AG10803 (cell line): ENCODE measurements at places on chromosomes 3 and 15.

DNA sequence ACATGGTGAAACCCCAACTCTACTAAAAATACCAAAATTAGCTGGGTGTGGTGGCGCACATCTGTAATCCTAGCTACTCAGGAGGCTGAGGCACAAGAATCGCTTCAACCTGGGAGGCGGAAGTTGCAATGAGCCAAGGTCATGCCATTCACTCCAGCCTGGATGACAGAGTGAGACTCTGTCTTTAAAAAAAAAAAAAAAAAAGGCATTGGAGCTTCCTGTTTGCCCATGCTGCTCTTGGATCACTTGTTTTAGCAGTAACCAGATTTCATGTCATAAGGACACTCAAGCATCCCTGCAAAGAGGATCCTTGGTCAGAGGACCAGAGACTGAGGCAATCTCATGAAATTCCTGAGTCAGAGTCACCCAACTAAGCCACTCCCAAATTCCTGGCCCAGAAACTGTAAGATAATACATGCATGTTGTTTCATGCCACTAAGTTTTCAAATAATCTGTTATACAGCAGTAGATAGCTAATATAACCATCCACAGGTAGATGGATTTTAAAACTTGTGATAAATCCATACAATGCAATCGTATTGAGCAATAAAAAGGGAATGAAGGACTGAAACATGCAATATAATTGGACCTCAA is 82.0 kb upstream of the XXYLT1 start:
- peak; percentile 97 for DNase-seq

GRCh38 chr15:57917998-57918397 is 147.5 kb downstream of the ALDH1A2 start:
- DNase-seq = no peak

- no peak for DNase-seq
Measured at GRCh38 chr3:10287936-10288574, 4.7 kb downstream of the GHRL start.

- DNase-seq = peak; percentile 93
Measured at GRCh38 chr3:71111784-71112440, 471.6 kb downstream of the FOXP1 start.

DNA sequence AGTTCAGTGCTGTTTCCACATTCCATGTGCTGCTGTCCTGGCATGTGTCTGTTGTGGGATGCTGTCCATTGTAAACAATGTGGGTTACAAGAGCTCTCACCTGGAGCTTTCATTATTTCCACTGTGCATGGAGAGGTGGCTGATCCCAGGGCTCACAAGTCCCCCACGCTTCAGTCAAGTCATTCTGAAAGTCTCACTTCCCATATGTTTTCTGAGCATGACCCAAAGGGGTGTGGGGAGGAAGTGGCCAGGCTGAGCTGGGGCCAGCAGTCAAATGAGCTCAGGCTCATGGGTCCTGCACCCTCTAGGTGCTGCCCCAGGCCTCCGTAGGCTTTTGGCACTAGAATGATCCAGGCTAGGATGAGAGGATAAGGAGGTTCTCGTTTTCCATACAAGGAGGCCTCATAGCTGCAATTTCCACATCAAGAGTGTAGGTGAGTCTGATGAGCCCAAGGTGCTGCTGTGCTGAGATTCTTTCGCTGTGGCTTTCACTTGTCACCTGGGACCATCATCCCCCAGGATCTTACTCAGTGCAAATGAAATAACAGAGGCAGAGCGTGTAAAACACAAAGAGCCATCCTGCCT is 22.0 kb downstream of the STARD5 start:
- DNase-seq = no peak

GRCh38 chr15:88636050-88636449 is 2.8 kb upstream of the ISG20 start:
- no peak for DNase-seq

GRCh38 chr15:99345832-99346462 is 94.7 kb downstream of the LRRC28 start:
- no peak for DNase-seq

GRCh38 chr3:120683671-120684301 is 1.7 kb upstream of the HGD start:
- no peak for DNase-seq

DNA sequence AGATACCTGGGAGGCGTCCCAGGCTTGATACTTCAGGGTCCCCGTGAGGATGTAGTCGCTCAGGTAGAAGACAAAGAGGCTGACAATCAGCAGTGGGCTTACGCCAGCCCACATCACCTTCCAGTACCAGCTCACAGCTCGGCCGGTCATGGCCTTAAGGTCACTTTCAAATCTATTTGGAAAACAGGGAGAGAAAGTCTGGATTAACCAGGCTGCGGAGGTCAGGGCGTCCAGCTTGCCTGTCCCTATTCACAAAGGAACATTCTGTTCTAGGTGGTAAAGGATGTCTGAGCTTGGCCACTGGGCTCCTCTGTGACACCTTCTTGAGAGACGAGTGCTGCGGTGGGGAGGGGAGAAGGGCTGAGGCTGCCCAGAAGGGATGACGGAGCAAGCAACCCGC is 36.5 kb downstream of the SLC6A20 start:
- no peak for DNase-seq

DNA sequence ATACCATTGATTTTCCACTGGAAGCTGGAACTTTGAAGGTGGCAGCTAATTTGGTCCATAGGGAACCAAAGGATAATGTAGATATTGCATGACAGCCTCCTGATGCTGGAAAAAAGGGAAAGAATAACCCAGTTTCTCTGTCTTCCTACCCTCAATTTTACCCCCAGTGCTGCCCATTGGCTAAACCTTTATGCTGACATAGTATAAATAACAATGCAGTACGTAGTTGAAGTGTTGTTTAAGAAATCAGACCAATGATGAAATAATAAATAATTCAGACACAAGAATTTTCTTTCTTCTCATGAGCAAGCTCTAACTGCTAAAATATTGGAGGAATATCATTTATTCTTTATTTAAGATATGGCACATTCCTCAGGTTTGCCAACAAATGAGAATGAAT is 843.4 kb downstream of the EPHA3 start:
- DNase-seq = no peak

DNA sequence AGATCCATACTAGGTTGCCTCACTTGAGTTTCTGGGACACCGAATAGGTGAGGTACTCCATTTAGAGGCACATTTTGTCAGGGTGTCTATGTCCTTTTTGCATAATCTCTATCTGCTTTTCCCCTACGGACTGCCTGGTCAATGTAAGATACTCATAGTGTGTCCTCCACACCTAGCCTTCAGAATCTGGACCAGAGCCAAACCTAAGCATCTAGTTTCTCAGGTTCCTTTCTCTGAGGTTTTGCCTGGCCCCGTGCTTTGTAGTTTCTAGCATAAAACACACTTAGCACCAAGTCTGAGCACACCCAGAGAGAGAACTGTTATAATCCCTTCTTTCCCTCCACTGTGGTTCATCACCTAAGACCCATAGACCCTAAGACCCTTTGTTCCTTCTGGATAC is 105.9 kb upstream of the MLF1 start:
- no peak for DNase-seq

DNA sequence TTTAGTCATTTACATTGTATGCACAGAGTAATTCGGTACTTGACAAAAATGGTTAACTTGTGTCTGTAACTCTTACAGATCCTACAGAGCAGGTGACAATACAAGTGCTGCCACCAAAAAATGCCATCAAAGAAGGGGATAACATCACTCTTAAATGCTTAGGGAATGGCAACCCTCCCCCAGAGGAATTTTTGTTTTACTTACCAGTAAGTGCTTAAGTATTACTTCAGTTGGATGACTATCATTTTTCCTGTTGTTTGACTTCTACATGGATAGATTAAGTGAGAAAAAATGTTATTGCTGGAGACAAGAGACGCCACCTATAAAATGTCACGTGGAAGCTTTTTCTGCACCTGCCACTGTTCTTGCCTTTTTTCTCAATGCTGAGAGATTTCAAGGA is 173.2 kb downstream of the ALCAM start:
- peak; percentile 14 for DNase-seq

DNA sequence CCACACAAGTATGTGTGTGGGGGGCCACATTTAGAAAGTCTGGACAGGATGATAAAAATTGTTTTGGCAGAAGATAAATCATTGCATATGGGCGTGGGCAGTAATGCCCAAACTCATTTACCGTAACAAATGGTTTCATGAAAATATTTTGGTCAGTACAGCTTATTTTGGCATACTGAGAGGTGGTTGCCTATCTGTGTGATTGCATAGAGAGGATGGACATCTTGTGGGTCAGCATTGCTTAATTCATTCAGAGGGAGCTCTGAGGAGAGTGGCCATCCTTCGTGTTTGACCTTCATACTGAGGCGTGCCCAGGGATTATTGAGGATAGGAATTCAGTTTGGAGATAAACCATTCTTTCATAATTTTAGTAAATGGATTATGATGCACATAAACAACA is 162.5 kb downstream of the GAP43 start:
- peak; percentile 67 for DNase-seq

DNA sequence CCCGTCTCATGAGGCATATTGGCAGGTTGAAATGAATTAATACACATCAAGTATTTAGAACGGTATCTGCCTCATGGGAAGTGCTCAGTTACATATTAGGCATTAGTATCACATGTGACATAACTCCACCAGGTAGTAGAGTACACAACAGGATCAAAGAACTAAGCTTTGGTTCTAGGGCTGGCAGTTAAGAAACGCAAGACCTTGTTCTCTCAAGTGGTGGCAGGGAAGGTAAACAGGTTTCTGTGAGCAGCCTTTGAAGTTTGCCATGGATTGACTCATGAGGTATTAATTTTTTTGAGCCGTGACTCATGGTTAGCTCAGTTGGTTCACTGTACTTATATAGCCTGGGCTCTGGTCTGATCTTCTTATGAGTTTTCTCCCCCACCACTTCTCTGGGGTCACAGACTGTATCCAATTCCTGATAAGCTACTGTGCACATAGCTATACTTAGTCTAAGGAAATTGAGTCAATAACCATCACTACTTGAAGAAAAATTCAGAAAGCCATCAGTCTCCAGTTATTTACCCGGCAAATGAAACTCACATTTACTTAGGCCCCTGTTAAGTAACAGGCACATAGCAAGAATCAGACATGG is 155.6 kb upstream of the STT3B start:
- DNase-seq = peak; percentile 50

DNA sequence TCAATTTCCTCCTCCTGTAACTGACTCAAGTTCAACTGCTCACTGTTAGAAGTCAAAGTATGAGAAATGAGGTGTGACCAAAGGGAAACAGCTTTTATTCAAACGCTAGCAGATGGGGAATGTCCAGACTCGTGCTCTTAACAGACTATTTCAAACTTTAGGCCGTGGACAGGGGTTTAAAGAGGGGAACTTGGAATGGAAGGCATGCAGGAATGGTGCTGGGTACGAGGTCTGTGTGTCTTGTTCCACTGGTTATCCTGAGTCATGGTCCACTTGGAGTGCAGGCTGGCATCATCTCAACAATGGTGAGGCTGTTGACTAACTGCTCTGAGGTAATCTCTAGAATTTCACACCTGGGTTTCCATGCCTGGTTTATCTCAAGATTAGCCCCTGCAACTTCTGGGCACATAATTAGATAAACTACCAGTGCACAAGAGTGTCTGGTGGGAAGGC is 22.9 kb upstream of the DNAAF4 start:
- peak; percentile 62 for DNase-seq

GRCh38 chr3:128073807-128074206 is 21.6 kb downstream of the SEC61A1 start:
- DNase-seq = no peak

- DNase-seq = peak; percentile 56
Measured at GRCh38 chr3:20066850-20067617, 26.8 kb downstream of the KAT2B start.
